ENCODE measurements at places on chromosomes 6 and 20.

- peak; percentile 68 for DNase-seq
These were observed 23.9 kb downstream of the MAP7 start for GRCh38 chr6:136526196-136526930.

- no peak for DNase-seq
These were observed 8.7 kb upstream of the RWDD1 start for GRCh38 chr6:116562614-116563013.

DNA sequence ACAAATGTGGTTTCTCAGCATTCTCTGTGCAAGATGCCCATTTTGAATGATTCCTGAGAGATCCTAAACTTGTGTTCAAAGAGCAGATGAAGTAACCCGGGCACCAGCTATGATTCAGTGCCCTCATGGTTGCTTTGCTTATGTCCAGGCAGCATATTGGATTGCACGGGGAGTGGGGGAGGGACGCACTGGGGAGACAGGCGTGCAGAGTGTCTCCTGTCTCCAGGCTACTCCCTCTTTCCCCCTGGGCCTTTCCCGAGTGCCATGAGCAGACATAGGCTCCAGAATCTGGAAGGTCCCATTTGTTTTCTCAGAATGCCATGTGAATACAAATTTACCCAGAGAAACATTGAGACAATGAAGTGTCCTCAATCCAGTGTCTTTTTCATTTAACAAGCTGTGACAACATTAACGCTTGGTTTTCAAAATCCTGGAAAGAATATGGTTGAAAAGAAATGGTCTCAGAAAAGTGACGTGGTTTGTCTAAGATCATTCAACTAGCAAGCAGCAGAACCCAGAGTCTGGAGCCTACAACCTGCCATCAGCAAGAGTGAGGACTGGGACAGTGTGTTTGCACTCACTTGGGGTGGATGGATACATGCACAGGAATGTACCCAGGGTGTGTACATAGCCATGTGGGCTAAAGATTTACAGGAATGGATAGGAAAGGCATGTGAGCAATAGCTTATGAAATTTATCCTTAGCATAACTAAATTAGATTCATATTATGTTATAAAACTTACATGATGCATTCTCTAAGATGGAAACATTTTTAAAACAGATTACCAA is 4.2 kb downstream of the SYNDIG1 start:
- no peak for DNase-seq

DNA sequence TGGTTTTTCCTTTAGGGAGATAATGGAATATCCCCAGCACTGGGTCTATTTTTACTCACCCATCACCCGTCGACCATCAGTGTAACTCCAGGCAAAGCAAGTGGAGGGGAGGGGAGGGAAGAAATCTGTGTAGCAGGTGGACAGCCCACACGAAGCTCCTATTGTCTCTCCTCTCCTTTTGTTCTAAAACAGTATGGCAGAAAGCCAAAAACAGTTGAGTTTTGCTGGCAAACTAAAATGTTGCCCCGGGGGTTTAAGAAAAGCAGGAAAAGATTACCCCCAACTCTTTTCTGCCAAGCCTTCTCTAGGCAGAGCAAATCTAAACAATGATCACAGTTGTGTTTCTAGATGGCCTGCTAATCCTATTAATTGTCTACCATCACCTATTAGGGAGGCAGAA is 89.7 kb downstream of the PREP start:
- DNase-seq, result no peak

DNA sequence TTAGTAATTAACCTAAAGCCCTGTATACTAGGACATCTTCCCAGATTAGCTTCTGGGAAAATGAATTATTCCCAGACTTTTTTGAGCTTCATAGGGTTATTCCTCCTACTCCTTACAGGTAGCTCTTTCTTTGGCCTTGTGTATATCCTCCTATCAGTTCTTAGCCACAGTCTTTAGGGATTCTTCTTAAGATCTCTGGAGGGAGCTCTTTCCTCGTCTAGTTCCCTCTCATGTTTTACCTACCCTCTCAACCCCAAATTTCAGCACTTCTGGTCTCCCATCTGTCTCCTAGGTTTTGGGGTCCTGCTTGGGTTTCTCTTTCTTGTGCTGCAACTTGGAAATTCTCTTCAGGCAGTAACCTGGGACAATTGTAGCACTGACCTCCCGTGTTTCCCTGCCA is 46.4 kb upstream of the SLC35B3 start:
- no peak for DNase-seq

DNA sequence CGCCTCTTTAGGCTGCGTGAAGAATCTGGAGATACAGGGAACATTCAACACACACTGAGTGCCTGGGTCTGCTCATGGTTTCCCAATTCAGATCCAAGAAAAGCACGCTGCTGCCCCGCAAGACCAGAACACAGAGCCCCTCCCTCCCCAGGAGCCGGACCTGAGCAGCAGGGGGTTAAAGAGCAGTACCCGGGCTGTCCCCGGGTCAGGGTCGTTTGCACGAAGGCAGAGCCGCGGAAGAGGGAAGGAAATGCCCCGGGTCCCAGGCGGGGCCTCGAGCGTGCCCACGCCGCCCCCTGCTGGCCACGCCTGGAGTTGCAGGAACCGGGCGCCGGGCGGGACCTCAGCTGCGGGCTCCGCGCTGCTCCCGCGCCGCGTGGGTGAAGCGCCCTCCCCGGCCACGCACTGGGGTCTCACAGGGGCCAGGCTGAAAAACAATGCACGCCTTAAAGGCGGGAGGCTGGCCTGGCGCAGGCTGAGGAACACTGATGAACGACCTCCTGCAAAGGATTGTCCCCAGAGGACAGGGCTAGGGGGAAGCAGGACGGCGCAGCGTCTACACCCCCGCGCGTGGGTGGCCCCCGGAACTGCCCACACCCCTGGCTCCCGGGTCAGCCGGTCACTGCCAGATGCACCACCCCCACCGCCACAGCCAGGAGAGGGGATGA is 48.9 kb downstream of the ANKRD60 start:
- DNase-seq, result peak; percentile 38
